ENCODE measurements at places on chromosomes 3 and 15. TPM values are rescaled to one million over a fixed set of nuclear protein-coding genes. Genes with fewer than 3 reads are reported as not detected.

Gene ACKR4
- total RNA-seq: 1.8 TPM

Gene PLSCR2
- total RNA-seq: not detected

Gene HEMK1
- total RNA-seq: 12.7 TPM

Gene INSYN1
- 1.3 TPM for total RNA-seq

Gene PIF1
- total RNA-seq: 3.1 TPM

Gene HESX1
- total RNA-seq: 0.99 TPM

Gene CHST13
- total RNA-seq: under 0.01 TPM

Gene MAP1A
- total RNA-seq: 70.4 TPM

Gene TLR9
- under 0.01 TPM for total RNA-seq

Gene FOXL2
- total RNA-seq: under 0.01 TPM

Gene C15orf39
- total RNA-seq: 2.3 TPM

Gene PLSCR5
- total RNA-seq: not detected

Data from fibroblast of lung (primary cell).